Left colon (tissue), 2 donors: ENCODE measurements at places on chromosomes 6 and 20. TPM values are rescaled to one million over a fixed set of nuclear protein-coding genes. Genes with fewer than 3 reads are reported as not detected.
A peak's percentile ranks its signal among the peaks of the same experiment; 100 is the strongest.

- peak; percentile 44 for DNase-seq
Measured at GRCh38 chr20:62367633-62368391, 700 bp upstream of the LAMA5 start.

GRCh38 chr6:89942601-89943000 is 48.3 kb downstream of the GJA10 start:
- no peak for DNase-seq

PCSK2 gene
- 1.3 TPM for total RNA-seq

- no peak for DNase-seq
Measured at GRCh38 chr20:57464642-57465211, 60.2 kb downstream of the CTCFL start.

ANKRD66 gene
- not detected for total RNA-seq
